Fibroblast of the aortic adventitia (primary cell): ENCODE measurements at places on chromosomes 13 and 19.

DNA sequence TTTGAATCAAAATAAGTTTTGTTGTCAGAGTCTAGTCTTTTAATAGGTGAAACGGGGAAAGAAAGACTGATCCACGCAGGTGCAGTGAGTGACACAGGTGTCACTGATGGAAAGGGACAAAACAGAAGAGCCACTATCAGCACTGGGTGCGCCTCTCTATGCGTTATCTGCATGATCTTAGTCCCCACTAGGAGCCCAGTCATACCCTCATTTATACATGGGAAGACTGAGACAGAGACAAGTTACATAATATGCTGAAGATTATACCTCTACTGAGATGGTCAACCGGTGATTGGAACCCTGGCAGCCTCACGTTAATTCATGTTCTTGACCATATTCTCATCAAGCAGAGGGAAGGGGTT is 3.4 kb downstream of the LRCH1 start:
- DNase-seq, result no peak

- peak; percentile 83 for DNase-seq
Observed at GRCh38 chr19:752652-753517, 2.0 kb downstream of the MISP start.

- no peak for DNase-seq
Observed at GRCh38 chr19:27892500-27892899, 1320.5 kb downstream of the UQCRFS1 start.

GRCh38 chr13:61136515-61136914 is 279.1 kb downstream of the PCDH20 start:
- DNase-seq, result no peak
